ENCODE measurements at places on chromosomes 12 and 14.

GRCh38 chr12:98780261-98780660, 135.2 kb downstream of the APAF1 start:
- DNase-seq: no peak

DNA sequence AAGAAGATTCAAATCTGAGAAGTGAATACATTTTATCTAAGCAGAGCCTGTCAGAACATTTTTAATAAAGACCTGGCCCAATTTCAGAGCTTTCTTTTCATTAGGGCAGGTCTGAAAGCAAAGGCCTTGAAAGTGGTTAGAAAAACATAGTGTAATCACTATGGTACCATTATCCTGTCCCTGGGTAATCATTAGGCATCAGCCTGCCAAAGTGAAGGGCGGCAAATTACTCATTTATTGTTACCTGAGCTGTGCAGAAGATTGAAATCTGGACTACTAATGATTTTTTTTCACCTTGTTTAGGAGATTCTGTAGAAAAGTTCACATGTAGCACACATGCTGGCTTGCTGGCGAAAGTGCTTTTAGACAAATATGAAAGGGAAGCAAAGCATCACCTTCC, 92.6 kb upstream of the PRKD1 start:
- DNase-seq: no peak

DNA sequence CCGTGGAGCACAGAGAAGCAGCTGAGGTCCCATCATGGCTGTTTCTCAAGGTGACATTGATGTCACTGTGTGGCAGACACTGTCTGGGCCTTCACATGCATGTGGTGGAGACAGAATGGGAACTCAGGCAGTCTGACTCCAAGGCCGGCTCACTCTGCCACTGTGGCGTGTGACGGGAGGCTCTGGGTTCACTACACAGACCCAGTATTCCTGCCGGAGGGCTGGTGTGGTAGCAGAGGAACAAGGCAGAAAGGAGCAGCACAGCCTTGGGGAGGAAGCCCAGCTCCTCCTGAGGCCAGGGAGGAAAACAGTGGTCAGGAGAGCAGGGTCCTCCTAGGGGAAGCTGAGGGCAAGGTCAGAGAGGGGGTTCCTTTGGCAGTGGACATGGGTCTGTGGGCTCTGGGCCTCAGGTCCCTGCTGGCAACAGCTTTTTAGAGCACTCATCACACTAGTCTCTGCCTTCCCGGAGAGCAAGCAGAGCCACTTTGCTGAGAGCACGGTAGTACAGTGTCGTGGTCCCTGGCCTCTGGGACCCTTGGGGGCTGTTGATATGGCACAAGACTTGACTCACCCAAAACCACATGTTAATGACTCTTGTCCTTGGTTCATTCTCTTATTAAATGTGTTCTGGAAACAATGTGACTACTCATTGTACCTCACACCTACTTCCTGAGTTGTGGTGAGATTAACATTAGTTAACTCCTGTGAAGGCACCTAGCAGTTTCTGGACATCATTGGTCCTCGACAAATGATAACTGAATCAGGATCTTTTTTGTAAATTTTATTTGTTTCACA, 21.3 kb downstream of the DCAF4 start:
- DNase-seq: no peak

DNA sequence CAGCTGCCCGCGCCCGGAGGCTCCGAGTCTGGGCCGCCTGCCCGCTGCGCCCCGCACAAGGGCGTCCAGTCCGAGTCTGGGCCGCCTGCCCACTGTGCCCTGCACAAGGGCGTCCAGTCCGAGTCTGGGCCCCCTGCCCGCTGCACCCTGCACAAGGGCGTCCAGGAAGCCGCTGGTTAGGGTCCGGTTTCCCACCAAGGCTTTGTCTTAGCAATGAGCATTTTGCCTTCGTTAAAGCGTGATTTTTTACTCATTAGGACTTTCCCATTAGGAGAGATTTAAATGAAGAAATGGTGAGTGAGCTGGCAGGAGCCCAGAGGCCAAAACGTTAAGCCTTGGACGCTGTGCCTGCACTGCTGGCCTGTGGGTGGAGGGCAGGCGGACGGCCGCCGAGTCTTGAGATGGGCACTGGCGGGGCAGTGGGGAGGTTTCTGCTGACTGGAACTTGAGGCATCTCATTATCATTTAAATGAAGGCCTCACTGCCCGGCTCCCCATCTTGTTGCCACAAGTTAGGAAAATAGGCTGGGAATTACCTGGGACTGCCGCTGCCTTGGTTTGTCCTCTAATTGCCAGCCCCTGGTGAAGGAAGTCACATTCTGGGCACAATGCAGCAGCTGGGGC, 36.0 kb downstream of the FBRSL1 start:
- DNase-seq: no peak

DNA sequence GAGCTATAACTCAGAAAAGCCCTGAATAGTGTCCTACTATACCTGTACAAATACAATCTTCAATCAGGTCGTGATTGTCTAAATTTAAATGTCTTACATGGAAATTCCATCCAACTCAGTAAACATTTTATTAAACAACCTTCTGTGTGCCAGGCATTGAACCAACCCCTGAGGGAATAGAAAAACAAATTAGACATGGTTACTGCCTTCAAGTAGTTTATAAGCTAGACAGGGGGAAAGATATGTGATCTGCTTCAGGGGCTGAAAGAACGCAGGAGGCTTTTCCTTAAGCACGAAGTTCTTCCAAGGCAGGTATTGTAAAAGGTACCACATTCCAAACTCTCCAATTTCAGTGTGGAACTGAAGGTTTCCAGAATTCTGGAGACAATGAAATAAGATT, 39.7 kb upstream of the STAB2 start:
- no peak for DNase-seq

DNA sequence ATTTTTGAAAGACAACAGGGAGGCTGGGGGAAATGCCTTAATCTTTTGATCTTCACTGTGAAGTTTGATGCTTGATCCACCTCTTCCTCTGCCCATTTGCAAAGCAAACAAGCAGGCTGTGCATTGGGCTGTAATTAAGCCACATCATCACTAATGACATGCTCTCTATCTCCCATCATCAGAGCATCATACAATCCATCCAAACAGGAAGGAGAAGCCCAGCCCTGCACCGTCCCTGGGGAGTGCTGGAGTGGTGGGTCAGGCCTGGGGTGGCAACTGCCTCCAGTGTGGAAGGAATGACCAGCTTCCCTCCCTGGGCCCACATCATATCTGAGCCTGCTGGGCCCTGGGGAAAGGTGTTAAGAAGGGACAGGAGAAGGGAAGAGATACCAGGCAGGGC, 6.9 kb upstream of the KRT74 start:
- no peak for DNase-seq

- DNase-seq: no peak
These were observed 20.1 kb downstream of the KLRK1 start for GRCh38 chr12:10369557-10370415.

DNA sequence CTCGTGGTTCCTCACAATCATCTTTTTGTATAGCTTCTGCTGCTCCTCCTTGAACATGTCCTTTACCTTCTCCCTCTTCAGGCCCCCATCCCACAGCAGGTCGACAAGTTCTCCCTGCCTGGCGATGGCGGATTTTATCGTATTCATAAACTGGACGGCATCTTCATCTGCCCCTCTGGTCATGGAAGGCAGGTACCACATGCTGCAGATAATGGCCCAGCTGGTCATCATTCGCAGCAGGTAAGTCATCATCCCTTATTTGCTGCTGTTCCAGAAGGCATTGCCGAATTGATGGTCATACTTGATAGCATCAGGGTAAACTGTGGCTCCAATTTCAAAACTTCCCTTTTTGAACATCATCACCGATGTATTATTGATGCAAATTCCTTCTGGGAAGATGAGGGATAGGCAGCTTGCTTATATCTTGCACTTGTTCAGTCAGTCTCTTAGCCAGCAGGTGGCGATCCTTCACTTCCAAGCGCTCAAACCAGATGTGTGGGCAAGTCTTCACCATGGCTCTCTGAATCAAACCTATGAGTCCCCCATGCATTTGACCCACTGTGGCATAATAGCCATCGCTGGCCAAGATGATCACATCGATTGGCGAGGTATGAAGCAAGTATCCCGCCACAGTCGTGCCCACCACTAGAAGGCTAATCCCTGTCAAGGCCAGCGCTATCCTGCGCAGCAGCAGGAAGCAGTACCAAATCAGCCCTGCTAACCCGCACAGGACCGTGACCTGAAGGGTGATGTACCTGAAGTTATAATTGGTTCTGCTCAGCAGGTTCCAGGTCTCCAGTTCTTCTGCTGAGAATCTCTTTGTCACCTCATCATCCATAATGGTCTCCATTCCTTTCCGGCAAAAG, 381.5 kb upstream of the STXBP6 start:
- no peak for DNase-seq

- peak; percentile 77 for DNase-seq
These were observed 103.8 kb downstream of the OSBPL8 start for GRCh38 chr12:76455582-76456345.

DNA sequence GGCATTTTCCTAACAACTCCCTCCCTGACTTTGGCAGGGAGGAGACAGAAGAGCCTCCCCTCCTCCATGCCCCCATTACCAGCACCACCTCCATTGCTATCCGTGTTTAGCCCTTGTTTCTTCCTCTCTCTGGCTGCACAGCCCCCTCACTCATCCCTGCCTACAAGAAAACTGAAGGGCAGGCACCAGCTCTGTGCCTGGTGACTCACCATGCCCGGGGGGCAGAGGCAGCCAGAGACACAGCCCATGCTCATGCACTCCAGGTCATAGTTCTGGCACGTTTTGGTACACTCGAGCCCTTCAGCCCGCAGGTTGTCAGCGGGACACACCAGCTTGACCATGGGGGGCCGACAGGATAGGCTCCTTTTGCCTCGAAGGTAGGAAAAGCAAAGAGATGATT, 80.4 kb downstream of the VWF start:
- no peak for DNase-seq

DNA sequence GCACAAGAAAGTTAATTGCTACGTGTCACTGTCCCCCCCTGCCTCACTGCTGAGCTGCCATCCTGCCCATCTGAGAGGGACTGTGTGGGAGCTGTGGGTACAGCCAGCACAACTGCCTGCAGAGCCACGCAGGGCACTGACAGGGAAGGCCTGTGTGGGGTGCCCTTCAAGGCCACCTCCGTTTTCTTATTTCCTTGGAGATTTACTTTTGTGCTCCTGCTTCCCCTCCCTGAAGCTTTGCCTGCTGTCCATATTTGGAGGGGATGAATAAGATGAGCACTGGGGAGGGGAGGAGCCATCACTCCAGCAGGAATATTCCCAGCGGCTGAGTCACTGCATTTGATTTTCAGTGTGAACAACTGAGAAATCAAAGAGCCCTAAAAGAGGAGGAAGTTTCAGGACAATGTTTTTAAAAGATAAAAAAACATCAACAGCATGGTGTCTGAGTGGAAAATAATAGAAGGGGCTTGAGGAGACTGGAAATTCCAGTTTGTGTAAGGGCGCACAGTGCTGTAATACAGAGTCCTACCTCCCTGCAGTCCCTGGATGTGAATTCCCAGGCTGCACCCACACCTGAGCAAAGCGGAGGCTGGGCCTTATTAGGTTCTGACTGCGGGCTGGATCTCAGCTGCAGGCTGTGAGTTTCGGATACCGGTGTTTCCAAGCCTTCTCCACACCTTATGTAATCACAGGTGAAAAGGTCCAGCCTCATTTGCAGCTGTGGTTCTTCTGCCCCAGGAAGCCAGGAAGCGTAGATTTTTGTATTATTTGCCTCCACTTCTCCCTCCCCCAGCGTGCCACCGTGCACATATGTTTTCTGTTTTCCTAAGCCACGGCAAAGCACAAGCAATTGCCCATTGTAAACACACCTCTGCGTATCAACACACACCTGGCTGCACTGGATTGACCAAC, 192.6 kb upstream of the BCL2L14 start:
- peak; percentile 34 for DNase-seq

DNA sequence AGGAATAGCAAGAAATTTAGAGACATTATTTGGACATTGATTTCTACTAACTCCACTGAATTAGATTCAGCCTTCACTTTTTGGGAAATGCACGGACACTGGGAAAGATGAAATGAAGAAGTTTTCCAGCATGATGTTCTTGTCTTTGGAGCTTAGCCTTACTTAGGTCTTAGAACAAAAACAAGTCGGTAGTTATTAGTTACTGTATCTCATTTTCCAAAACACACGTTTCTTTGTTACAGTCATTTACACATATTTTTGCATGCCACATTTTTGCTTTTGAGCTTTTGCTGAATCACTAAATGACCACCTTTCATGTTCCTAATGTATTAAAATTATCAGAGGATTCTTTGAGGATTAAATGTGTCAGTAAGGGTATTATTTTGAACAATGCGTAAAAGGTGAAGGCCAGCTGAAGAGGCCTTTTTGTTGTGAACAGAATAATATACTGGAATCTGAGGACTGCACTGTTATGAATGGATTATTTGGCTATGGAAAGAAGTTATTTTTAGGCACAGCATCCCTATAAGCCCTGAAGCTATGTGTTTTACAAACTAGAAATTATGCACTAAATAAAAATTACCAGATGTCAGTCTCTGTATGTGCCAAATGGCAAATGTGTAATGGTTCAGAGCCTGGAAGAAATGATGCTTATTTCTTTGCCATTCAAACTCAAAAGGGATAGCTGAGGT, 138.2 kb downstream of the SRGAP1 start:
- DNase-seq: no peak

GRCh38 chr12:106566771-106567170, 16.0 kb upstream of the RFX4 start:
- no peak for DNase-seq

DNA sequence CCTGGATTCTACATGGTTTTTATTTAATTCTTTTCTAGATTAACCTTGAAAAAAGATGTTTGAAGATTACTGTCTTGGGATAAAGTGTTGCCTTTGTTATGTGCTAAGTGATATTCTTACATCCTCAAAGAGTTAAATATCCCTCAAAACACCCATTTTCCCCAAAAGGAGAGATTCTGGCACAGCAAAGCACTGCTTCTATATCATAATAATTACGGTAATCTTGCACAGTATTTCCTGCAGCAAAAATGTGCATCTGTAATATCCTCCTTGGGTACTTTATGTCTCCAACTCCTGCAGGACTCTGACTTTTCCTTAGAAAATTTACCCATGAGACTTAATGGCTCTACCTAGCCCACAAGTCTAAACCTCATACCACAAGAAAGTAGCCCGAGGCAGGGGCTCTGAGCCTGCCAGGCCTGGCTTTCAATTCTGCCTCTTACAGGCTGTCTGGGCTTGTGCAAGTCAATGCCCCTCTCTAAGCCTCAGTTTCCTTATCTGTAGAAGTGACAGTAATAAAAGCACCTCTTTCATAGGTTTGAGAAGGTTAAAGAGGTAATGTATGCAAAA, 45.8 kb downstream of the SVOP start:
- DNase-seq: no peak

GRCh38 chr12:51359851-51360250, 13.4 kb upstream of the CELA1 start:
- no peak for DNase-seq

- no peak for DNase-seq
These were observed 243.8 kb upstream of the NPAS3 start for GRCh38 chr14:32694795-32695449.
